Right ventricle myocardium inferior (tissue), 1 donor: ENCODE measurements at places on chromosomes 5 and 9. TPM values are rescaled to one million over a fixed set of nuclear protein-coding genes. Genes with fewer than 3 reads are reported as not detected.

DNA sequence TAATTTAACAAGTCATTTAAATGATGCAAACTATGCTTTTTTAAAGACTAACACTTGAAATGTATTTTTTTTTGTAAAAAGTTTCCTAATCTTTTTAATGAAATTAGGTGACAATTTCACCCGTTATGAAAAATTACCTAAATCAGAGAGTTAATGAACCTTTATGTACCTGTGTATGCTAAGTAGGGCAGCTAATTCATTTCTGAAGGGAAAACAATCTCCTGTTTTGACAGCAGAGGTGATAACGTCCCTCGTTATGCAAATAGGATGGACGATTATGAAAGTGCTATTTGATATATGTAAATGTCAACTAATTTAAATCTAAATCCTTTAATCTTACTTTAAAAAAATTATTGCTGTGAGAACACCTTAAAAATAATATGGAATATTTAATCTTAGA is 58.8 kb downstream of the MEF2C start:
- no peak for DNase-seq

- DNase-seq: no peak
Measured at GRCh38 chr5:130528474-130528873, 624.2 kb downstream of the CHSY3 start.

GRCh38 chr5:97801461-97801860 is 618.4 kb upstream of the RIOK2 start:
- DNase-seq: no peak

DNA sequence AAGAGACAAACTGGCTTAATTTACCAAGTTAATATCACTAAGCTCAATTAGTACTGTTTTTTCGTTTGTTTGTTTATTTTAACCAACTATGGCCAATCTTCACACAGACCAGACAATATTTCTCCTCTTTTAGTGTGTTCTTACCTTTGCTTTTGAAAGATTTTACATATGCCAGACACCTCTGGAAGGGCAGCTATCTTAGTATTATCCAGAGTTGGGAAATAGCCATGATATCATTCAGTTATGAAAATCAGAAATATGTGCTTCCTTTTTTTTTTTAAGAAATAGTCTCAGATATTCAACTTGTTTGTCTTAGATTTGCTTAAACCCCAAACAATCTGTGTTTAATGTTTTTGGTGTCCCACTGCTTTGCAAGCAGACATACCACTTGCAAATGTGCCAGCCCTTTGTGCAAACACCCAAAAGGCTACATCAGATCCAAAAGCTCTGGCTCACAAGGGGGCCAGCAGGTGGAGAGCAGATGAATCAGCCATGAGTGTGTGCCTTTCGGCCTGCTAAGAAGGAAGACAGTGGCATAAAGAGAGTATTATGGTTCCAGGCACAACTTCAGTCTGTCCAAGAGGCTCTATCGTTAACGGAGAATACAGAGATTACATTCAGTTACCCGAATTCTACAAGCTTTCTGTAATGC is 147.6 kb downstream of the EFNA5 start:
- DNase-seq: no peak

GRCh38 chr9:98364086-98364485 is 108.6 kb upstream of the TBC1D2 start:
- no peak for DNase-seq

DNA sequence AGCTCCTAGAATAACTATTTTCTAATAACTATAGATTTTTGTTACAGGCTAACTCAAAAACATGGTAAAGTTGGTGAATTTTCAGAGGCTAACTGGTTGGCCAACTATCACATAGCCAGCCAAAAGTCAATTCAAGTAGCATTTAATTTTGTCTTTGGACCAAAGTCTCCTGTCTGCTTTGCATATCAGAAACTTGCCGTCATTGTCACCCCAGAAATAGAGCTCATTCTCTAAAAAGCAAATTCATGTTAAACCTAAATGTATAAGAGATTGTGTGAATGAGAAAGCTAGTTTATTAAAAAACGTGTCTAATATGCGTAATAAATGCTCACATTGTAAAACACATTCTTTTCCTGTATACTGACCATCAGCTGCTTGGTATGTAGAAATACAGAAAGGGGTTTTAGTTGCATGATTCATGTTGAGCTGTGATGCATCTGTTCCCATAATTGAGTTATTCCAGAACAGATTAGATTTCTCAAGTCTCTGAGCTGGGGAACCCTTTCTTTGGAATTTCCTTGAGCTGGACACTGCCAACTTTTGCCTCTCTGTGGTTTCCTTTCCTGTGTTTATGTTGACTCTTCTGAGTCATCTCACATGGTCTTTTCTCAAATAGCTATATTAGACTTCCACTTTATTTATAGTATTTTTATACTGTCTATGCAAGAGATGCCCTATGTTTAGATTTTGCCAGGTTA is 7.3 kb downstream of the SRFBP1 start:
- no peak for DNase-seq

DNA sequence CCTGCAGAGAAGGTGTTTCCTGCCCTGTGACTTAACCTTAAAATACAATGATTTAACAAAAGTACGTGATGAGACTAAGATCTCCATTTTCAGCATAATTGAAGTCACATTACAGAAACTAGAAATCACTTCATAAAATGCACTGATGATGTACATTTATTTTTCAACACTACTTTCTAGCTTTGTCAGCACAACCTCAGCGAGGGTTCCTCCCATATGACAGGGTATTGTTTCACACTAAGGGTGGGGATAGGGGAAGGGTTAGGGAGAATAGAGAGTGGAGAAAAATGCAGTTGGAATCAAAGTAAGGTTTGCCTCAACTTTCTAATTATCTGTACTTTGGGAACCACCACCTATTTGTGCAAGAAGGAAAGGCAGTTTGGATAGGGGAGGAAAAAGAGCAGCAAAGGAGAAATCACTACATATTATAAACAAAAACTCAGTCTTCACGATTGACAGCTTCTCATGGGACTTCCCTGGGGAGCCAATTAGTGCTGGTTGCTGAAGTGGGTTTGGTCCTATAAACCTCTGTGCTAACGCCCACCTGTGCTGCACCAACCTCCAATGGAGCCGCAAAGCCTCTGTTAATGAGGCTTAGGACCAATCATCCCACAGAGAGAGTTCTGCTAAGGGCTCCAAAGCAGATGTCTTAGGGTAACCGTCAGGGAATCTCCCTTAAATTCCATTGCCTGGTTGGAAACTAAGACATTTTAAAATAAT is 369.2 kb upstream of the PDE4D start:
- no peak for DNase-seq

GRCh38 chr9:94923326-94924089 is 197.0 kb downstream of the AOPEP start:
- DNase-seq: no peak

- DNase-seq: no peak
Measured at GRCh38 chr9:95336281-95336680, 18.8 kb upstream of the FANCC start.

DNA sequence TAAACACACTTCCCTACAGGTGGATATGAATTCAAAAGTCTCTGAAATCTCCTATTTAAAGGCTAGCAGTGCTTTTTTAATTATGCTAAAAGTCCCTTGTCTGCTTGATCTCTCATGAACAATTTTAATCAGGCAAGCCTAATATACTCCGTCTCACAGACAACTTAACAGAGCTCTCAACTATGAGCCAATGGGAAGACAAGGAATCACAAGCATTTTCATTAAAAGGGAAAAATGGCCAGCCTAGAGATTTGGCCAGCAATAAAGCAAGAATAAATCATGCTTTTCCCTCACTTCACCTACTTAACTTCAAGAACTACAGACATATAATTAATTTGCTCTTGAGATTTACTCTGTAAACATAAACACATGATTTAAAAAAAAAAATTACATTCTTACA is 78.0 kb downstream of the RFX3 start:
- no peak for DNase-seq

DNA sequence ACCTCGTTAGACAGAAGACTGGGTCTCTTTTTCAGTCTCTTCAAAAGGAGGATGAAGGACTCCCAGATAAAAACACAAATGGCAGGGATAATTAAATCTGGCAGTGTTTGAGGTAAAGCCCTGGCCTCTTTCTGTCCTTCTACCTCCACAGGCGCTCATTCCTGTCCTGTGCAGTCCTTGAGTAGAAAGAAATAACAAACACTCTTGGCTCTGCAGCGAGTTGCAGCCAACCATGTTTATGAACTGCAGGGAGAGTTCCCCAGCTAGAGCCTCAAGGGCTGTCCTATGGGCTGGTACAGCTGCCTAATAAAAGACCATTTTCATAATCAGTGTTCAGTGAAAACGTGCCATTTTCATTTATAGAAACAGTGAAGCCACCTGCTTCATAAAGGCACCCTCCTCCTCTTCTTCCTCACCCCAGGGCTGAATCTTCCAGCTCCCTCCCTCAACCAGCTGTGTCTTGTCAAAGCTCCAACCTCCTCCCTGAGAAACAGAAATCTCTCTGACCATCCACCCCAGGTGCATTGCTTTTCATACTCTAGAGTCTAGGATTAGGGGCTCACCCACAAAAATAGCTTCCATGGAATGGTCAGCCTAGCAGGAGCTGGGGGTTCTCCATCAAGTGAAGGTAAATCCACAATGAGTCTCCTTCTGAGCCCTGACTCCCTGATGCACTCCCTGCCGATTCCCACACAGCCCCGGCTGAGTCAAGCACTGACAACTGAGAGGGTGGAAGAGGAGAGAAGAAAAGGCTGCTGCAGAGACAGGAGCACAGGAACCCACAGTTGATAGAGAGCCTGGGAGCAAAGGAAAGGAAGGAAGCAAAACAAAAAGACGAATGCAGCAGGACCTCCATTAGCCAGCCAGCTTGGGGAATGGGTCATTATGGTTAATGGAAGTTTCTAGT is 150.7 kb downstream of the CMYA5 start:
- no peak for DNase-seq

- DNase-seq: no peak
Measured at GRCh38 chr5:157267761-157268480, 2.0 kb downstream of the CYFIP2 start.

DNA sequence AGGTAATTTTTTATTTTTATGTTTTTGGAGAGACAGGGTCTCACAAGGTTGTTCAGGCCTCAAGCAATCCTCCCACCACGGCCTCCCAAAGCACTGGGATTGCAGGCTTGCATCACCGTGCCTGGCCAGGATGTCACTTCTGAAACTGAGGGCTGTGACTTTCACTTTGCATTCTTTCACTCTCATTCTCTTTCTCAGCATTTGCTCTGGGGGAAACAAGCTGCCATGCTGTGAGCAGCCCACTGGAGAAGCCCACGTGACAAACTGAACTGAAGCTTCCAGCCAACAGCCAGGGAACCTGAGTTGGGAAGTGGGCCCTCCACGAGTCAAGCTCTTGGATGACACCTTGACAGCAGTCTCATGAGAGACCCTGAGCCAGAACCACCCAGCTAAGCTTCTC is 109.4 kb downstream of the C5orf15 start:
- no peak for DNase-seq

GRCh38 chr5:141598391-141599345 is 20.1 kb downstream of the DIAPH1 start:
- DNase-seq: no peak

DNA sequence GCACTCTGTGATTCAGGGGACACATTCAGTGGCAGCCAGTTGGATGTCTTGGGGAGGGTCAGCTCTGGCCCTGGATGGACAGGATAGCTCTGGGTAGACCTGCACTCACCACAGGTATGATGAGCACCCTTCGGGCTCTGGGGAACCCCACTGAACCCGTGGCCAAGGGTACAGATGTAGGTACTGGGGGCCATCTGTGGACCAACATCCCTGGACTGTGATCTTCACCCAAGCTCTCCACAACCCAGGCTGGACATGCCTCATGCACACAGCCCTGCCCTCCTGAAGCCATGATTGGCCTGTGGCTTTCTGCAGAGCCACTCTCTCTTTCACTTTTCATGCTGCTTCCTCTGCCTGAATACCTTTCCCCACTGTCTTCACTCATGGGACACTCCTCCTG is 15.6 kb upstream of the ACSL6 start:
- DNase-seq: no peak

DNA sequence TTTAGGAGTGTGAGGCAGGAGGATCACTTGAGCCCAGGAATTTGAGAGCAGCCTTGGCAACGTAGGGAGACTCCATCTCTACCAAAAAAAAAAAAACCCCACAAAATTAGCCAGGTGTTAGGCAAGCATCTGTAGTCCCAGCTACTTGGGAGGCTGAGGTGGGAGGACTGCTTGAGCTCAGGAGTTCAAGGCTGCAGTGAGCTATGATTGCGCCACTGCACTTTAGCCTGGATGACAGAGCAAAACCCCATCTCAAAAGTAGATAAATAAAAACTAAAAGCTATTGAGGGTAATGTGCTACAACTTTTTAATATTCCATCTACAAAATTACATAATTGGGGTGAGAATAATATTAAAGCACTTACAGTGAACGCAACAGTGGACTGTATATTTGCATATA is 5.9 kb downstream of the BDP1 start:
- no peak for DNase-seq

DNA sequence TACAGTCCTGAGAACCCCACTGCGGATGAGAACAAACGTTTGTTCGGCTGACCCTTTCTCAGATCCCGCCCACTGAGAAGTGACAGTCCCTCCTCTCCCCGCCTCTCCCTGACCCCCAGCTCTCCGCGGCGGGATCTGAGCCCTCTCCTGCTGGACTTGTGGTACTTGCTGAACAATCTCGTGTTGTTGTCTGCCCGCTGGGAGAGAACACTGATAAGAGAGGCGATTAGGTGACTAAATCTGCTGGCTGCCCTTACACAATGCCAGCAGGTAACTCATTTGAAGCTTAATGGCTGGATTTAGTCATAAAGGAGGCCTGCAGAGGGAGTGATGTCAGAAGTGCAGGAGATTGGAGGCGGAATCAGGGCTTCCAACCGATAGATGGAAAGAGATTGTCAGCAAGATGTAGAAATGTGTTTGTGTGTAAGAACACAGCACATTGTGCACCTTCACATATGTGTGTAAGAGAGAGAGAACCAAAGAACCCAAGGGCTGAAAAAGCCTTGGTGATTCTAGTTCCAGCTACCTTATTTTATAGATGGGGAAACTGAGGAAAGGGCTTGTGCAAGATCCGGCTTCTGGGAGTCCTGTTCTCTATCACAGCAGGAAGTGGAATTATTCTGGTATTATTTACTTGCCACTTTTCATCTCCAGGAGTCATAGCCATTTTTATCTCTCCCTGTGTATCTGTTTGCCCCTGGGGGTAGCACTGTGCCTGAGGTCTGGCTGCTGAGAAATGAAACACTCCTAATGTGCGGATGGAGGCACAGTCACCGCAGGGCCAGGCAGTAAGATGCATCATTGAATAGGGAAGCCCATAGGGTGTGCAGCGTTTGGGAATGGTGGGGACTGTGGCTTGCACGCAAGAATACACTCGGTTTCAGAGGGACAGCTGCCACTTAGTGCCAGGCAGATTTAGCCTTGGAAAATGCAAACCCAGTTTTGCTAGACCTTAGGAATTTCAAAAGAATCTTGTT is 203.7 kb upstream of the MSX2 start:
- DNase-seq: no peak

DNA sequence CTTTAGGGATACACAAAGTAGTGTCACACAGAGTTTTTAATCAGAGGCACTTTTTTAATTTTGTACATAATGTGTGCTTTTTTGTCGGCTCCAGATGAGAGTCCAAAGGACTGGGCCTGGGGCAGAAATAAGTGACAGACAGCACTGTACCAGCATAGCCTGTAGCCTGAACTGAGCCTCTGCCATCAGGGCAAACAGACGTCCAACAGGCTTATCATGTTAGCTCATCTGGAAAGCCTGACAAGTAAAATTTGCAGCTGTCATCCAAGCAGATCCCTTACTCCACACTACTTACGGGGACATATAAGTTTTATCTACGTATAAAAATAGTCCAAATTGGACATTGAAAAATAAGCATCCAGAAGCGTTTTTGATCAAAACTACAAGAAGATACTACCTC is 233.1 kb upstream of the GAS1 start:
- DNase-seq: no peak

NFIB gene
- total RNA-seq: 116 TPM

AK6 gene
- 47.5 TPM for total RNA-seq

MARCOL gene
- total RNA-seq: not detected

DDX4 gene
- total RNA-seq: not detected

TMEM215 gene
- total RNA-seq: not detected
